ENCODE measurements at places on chromosomes 6 and 20.

- no peak for DNase-seq
Measured at GRCh38 chr6:157629220-157629619, 193.8 kb upstream of the SNX9 start.

DNA sequence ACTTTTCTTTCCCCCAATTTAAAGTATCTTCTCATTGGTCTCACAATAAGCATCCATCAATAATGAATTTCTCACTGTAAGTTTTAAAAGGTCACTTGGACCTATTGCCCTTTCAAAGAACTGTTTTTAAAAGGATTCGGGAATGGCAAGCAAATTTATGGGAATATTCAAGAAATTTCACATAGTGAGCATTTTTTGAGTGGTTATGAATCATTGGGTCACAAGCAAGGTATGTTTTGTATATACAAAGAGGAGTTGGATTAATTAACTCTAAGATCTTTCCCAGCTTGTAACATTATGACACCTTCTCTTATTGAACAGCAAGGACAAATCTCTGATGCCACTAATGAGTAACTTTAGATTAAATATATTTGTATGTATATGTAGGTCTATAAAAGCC, 165.0 kb downstream of the MOXD1 start:
- DNase-seq: no peak

- DNase-seq: no peak
Measured at GRCh38 chr6:127459231-127459641, at the start of gene KIAA0408. Gene KIAA0408 (minus strand): TSS chr6:127459389. CDS start chr6:127453981, 5,408 bp downstream.

DNA sequence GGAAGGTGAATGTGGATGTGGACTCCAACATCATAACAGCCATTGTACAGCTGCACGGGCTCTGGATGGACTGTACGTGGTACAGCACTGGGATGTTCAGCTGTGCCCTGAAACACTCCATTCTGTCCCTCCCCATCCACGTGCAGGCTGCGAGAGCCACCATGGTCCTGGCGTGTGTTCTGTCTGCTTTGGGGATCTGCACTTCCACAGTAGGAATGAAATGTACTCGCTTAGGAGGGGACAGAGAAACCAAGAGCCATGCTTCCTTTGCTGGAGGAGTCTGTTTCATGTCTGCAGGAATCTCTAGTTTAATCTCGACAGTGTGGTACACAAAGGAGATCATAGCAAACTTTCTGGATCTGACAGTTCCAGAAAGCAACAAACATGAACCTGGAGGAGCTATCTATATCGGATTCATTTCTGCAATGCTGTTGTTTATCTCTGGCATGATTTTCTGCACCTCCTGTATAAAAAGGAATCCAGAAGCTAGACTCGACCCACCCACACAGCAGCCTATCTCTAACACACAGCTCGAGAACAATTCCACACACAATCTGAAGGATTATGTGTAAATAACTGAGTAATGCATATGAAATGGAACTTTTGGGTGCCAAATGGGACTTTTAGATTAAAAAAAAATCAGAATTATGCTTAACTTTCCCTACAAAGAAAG, 12.1 kb downstream of the CLDN20 start:
- no peak for DNase-seq

- DNase-seq: no peak
Measured at GRCh38 chr6:142700671-142701312, 244.2 kb downstream of the HIVEP2 start.

DNA sequence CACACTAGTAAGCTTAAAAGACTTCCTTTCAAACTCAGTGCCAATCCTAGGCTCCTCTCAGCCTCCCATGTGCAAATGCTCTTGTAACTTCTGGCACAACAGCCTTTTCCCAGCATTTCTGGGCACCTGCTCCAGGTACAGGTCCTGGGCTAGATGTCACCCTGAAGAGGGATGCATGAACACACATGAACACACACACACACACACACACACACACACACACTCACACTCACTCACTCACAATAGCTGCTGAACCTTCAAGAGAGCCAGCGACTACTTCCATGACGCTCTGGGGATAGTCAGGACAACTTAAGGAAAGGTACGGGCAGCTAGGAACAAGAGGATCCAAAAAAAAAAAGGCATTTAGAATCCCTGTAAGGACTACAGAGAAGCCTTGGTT, 122.8 kb downstream of the INSM1 start:
- no peak for DNase-seq

GRCh38 chr20:1737134-1737533, 79.6 kb upstream of the SIRPG start:
- DNase-seq: no peak

DNA sequence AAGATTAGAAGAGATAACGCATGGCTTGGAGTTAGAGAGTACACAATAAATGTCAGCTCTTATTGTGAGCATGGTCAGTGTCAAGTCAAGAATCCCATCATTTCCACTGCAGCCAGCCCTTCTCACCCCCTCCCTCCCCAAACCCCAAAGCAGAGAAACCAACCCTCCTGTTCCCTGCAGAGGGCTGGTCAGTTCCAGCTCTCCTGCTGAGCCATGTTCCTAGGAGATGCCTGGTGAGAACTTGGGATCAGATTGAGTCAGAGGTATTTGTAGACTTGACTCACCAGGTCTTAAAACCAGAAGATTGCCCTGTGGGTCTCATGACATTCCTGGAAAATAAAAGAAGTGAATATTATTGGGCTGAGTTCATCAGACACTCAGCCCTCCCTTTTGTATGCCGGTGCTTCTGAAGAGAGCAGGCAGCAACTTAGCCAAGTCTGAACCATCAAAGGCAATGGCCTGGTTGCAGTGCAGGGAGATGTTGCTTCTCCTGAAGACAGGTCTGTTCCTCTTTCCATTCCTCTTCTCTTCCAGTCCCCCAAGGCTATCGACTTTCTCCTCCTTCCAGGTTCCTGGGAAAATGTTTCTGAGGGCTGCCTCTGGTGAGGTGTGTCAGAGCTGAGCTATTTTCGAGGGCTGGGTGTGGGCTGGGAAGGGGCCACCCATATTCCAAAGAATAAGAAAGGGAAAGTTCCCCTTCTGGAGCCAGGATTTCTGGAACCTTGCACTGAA, 278.2 kb upstream of the SUPT3H start:
- no peak for DNase-seq

DNA sequence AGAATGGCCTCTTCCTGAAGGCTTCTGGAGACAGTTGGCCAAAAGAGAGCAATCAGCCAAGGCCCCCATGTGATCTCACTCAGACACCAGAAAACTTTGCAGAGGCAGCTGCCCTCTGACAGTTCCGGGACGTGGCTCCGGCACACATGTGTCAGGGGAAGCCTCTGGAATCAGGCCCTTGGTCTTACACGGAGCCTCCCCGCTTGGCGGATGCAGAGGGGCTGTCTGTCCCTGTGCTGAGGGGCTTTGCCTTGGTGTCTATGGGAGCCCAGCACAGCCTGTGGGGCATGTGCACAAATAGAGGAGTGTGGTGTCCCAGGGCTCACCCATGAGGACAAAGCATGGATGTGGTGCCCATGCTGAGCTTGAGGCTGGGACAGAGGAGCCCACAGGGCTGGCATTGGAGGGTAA, 13.8 kb downstream of the SIGLEC1 start:
- no peak for DNase-seq

- DNase-seq: no peak
Measured at GRCh38 chr6:121504227-121504626, 68.8 kb downstream of the GJA1 start.

DNA sequence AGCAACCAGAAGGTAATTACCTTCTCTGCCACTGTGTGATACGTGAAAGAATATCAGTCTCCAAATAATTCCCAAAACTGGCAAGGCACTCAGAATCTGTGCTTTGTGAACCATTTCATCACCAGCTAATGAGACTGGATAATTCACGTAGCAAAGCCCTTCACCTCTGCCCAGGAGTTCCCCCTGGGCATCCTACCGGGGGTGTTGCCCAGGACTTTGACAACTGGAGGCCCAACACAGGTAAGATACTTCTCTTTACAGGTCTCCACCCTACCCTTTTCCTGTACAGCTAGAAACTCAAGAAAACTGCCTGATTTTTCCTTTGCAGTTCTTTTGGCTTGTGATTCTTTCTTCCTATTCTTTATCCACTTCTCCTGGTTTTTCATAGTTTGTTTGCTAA, 2.7 kb upstream of the CD24 start:
- DNase-seq: no peak

GRCh38 chr6:142786476-142786875, 158.5 kb downstream of the HIVEP2 start:
- DNase-seq: no peak

- no peak for DNase-seq
Measured at GRCh38 chr6:133368664-133369063, 127.5 kb downstream of the EYA4 start.

GRCh38 chr6:130929036-130929678, 102.0 kb downstream of the SMLR1 start:
- no peak for DNase-seq

GRCh38 chr6:32436995-32437836, 2.5 kb upstream of the HLA-DRA start:
- DNase-seq: peak; percentile 92

- no peak for DNase-seq
Measured at GRCh38 chr20:843912-844311, 10.4 kb downstream of the FAM110A start.

GRCh38 chr6:61887423-61887822, 398.6 kb downstream of the KHDRBS2 start:
- no peak for DNase-seq

GRCh38 chr6:8940356-8940755, 505.0 kb upstream of the SLC35B3 start:
- no peak for DNase-seq

DNA sequence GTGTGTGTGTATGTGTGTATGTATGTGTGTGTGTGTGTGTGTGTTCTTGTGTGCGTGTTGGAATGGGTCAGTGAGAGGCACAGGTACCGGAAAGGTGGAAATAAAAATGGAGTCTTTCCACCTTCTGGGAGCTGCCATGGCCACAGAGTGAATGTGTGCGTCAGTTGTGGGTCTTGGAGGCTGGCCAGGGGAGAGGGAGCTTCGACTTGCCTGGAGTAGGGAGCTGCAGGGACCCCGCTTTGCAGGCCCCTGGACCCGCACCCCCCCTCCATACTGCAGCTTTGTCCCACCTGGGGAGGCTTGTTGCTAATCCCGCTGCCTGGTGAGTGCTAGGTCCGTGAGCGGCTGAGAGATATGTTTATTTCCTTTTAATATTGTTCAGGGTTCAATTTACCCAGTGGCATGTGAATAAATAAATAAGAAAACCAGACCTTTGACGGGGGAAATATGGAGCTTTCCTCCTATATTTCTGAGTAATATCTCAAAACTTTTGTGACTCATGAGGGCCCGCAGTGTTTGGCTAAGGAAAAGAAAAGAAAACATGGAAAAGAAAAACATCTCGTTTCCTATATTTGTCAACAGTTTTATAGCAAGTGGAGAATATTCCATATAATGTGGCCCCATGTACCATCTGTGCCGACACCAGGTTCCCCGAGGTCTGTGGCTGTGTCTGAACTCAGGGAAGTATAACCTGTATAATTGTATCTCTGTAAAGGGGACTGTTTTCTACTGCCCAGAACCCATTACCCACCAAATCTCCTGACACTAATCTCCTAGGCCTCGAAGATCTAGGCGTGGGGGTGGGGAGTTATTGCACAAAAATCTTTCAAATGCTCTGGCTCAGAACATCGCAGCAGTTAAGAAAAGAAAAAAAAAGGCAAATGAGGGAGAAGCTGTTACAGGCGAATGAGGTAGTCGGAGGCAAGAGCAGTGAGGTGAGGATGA, 24.6 kb upstream of the CCDC167 start:
- DNase-seq: no peak

DNA sequence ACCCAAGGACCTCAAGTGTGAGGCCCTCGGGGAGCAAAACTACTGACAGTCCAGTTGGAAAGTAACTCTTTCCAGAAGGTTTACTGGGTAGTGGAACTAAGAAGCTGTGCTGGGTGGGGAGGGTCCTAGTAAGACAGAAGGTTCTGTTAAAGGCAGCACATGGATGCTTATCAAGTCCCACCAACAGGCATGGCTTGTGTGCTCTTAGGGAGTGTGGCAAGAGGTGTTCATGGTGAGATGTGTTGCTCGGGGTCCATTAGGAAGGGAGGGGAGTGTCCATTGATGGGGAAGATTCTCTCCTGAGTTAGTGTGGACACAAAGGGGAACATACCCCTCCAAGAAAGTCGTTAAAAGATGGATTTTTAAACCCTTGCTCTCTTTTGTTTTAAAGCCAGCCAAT, 120.6 kb downstream of the LY86 start:
- no peak for DNase-seq

DNA sequence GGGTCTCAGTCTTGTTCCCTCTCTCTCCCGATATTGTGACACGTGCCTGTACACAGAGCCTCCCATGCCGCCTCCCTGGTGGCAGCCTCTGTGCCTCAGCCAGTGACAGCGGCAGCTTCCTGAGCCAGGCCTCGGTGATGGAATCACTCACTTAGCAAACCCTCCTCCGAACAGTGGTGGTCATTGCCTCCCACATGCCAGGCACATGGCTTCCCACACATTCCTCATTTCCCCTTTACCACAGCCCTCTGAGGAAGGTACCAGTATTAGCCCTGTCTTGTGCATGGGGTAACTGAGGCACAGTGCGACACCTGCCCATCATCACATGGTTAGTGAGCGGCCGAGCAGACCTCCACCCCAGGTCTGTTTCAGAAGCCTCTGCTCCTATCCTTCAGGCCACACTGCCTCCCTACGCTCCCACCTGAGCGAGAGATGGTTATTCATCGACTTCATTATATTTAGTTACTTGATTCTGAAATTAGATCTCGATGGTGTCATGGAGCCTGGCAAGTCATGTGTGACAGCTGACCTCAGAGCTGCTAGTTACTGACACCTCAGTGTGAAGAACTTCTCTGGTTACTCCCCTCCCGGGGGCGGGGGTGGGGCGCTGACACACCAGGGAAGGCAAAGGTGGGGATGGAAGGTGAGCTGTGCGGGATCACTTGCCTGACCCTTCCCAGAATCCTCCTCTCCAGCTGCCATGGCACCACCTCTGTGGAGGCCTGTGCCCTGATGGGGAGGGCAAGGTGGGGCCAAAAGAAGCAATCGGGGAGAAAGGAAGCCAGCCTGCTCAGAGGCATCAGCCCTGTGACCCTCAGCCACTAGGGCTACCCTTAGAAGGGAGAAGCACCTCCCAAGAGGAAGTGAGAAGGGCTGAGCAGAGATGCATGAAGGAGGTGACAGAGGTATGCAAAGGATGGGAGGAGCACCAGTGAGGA, 17.9 kb downstream of the MDGA1 start:
- DNase-seq: peak; percentile 58

GRCh38 chr6:5339786-5340185, 78.5 kb downstream of the FARS2 start:
- no peak for DNase-seq

DNA sequence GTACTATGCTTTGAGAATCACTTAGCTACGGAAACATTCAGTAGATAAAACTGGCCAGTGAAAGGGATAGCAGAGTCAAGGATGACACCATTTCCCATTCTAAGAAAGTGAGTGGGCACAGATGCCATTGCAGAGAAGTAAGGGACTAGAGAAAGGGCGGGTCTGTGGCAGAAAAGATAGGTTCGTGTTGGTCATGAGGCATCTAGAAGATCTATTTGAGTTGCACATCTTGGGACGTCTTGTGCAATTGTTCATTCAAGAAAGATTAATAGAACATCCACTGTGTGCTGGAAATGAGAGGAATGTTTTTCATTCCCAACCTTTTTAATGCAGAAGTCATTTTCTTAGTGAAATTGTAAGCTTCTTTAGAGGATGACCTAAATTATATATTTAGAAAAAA, 161.7 kb downstream of the PLCB1 start:
- DNase-seq: no peak

All from GM12864 (cell line).